ENCODE measurements at places on chromosomes 1 and 21. TPM values are rescaled to one million over a fixed set of nuclear protein-coding genes. Genes with fewer than 3 reads are reported as not detected.

The LINGO4 gene
- total RNA-seq, result not detected

The S100A2 gene
- 0.81 TPM for total RNA-seq

- DNase-seq, result no peak
These were observed 480.4 kb downstream of the SIPA1L2 start for GRCh38 chr1:232149287-232150201.

GRCh38 chr1:232968965-232969364 lies 18.6 kb downstream of the NTPCR start:
- no peak for DNase-seq

The GSTM5 gene
- not detected for total RNA-seq

- no peak for DNase-seq
These were observed 16.0 kb downstream of the ELOA start for GRCh38 chr1:23759277-23759676.

DNA sequence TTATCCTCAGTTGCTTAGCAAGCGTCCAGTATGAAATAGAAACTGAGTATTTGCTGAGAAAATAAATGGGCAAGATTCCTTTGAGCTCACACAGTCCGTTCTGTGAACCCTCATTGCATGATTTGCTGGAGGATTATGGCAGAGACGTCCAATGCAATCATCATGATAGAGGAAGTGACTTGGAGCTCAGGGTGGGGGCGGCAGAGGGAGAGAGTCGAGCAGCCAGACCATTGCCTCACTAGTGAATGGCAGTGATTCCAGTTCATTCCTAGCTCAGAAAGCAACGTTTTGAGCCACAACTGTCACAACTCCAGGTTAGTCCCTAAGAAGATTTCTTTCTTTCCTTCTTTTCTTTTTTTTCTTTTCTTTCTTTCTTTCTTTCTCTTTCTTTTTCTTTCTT lies 27.5 kb upstream of the COL9A2 start:
- DNase-seq, result no peak

- DNase-seq, result no peak
These were observed 35.7 kb upstream of the CLSTN1 start for GRCh38 chr1:9859281-9860014.

- DNase-seq, result no peak
These were observed 74.7 kb upstream of the AKT3 start for GRCh38 chr1:243924588-243925349.

- no peak for DNase-seq
These were observed 37.8 kb upstream of the DOCK7 start for GRCh38 chr1:62726011-62726442.

DNA sequence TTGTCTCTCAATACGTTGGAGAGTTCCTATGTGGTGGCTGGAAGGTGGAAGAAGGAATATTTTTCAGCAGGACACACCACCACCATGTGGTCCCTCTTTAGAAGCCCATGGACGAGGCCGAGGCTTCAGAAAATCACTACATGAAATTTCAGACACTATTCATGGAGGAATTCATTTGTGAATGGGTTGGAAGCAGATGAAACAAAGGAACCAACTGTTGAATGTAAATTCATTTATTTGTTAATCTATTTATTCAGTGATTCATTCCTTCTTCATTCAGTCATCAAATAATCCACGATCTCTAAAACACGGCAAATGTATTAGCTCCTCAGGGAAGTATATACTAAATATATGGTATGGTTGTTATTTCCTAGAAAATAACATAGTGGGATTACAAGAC lies 12.2 kb downstream of the SLC35F3 start:
- no peak for DNase-seq

DNA sequence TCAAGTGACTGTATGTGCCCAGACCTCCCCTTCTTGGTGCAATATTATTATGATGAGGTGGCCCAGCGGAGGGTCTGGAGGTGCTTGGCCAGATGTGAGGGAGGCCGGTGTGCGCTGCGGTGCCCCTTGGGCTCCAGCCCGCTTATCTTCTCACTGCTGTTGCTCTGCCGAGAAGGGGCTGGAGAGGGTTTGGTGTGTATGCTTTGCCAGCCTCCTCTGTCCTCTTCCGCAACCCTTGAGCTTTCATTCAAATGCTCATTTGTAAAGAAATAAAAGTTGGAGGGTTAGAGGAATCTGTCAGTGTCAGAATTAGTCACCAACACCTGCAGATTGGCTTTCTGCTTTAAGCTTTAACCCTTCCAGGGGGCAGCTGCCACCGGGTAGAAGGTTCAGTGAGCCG lies 19.7 kb downstream of the RNF220 start:
- DNase-seq, result no peak

- DNase-seq, result peak; percentile 32
These were observed 5.6 kb upstream of the KCNA10 start for GRCh38 chr1:110524311-110525248.

- no peak for DNase-seq
These were observed 43.1 kb downstream of the PDE9A start for GRCh38 chr21:42696501-42697040.

Data from CD8-positive, alpha-beta memory T cell (primary cell).